ENCODE measurements at places on chromosomes 5 and 9.

- no peak for DNase-seq
Observed at GRCh38 chr9:36100532-36100931, 36.0 kb upstream of the GLIPR2 start.

GRCh38 chr9:90665072-90665471 lies 22.4 kb upstream of the DIRAS2 start:
- DNase-seq, result no peak

GRCh38 chr9:5043381-5043780 lies 58.3 kb downstream of the JAK2 start:
- no peak for DNase-seq

DNA sequence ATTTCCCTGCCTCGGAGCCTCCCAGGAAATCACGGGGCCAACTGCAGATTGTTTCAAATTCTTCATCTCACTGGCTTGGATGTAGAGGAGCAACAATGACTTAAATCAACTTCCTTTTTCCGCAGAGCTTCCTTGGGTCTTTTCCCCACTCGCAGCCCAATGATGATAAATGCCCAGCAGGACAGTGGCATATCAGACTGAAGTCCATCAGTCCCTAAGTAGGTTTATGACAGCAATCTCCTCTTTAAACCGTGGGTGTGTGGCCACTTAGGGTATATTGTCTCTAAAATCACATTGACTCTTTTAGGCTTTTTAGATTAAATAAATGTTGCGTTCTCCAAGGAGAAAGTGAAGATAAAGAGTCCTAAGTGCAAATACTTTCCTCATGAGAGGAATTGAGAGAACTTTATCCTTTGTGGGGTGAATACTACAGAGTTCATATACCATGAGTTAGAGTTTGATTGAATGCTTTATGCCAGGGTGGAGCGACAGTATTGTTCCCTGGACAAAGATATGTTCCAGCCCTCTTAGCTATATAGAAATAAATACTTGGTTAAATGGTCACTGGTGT lies 59.1 kb downstream of the IQGAP2 start:
- no peak for DNase-seq

- DNase-seq, result no peak
Observed at GRCh38 chr9:77511525-77511924, 136.6 kb downstream of the GNA14 start.

DNA sequence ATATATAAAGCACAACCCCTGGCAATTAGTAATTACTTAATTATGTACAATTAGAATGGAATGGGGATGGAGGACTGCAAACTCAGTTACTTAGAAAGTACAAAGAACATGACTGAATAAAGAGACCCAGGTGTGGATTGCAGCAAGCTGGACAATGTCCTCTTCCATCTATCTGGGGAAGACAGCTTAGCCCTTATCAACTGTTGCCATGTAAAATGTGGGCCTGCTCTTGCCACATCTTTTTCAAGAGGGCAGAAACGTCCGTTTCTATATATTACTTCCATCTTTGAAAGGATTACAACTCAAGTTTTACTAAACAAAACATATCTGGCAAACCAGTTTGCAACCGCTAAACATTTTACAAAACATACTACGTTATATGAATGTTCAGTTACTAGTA lies 26.2 kb downstream of the GOLPH3 start:
- no peak for DNase-seq

GRCh38 chr5:153459051-153459743 lies 31.3 kb upstream of the GRIA1 start:
- DNase-seq, result no peak

GRCh38 chr5:57435701-57436134 lies 46.9 kb downstream of the ACTBL2 start:
- DNase-seq, result no peak

- DNase-seq, result no peak
Observed at GRCh38 chr5:9066349-9066748, 479.5 kb downstream of the SEMA5A start.

- no peak for DNase-seq
Observed at GRCh38 chr5:677131-678101, 15.7 kb downstream of the TPPP start.

DNA sequence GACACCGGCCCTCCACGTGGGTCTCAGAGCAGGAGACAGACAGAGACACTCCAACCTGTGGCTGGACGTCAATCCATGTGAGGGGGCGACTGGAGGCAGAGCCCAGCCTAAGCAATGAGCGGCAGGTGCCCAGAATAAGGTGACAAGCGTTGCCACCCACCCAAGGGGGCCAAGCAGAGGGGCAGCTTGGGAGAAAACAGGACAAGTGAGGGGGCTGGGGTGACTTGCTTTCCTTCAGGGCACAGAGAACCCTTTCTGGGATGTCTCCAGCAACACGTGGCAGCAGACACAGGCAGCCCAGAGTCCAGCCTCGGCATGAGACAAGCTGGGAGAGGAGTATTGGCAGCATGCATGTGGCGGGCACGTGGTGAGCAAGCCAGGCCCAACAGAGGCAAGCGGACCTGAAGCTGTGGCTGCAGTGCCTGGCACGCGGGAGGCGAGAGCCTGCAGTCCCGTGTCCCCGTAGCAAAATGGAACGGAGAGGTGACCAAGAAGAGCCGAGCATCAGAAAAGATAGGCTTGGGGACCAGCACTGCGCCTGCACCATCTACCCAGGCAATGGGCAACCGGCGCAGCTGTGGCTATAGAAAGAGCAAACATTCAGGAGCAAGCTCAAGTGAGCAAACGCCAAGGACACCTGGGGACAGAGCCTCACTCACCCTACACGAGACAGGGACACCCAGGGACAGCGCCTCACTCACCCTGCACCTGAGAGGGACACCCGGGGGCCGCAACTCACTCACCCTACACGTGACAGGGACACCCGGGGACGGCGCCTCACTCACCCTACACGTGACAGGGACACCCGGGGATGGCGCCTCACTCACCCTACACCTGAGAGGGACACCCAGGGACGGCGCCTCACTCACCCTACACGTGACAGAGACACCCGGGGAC lies 6.2 kb downstream of the TERT start:
- DNase-seq, result no peak

GRCh38 chr5:116137544-116138378 lies 52.9 kb downstream of the COMMD10 start:
- no peak for DNase-seq

DNA sequence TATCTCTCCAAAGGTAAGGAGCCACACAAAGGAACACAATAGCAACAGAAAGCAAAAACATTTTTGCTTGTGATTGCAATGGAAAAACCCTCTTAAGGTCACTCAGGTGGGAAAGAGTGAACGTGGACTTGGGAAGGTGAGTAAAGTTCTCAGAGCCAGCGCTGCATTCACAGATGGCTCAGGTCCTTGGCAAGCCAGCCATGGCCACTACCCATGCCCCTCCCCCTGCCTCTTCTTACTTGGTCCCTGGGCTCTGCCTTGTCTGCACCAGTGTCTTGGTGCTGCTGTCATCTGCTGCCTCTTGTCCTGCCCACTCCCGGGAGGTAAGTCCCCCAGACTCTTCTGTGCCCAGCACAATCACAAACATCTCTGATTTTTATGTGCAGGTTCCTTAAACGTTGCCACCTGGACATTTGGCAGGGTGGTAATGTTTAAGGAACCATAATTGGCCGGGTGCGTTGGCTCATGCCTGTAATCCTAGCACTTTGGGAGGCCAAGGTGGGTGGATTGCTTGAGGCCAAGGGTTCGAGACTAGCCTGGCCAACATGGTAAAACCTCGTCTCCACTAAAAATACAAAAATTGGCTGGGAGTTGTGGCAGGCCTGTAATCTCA lies 74.6 kb downstream of the FEM1C start:
- DNase-seq, result no peak

- DNase-seq, result no peak
Observed at GRCh38 chr9:20904995-20905394, 126.4 kb downstream of the HACD4 start.

GRCh38 chr5:174239718-174240117 lies 194.2 kb downstream of the NSG2 start:
- DNase-seq, result no peak

DNA sequence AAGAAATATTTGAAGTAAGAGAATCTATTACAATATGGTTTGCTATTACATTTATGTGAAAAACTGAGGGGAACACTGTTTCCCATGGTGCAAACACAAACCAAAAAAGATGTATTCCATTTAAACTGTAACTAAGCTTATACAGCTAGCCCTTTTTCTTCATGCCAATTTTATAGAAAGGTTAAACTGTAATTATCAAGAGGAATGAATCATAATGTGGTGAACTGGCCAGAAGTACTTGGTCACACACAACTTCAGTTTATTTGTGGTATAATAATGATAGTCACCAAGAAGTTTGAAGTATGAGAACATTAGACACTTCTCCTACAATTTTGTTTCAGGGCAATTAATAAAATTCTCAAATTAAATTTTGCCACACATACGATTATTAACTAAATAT lies 177.9 kb downstream of the XRCC4 start:
- DNase-seq, result no peak

DNA sequence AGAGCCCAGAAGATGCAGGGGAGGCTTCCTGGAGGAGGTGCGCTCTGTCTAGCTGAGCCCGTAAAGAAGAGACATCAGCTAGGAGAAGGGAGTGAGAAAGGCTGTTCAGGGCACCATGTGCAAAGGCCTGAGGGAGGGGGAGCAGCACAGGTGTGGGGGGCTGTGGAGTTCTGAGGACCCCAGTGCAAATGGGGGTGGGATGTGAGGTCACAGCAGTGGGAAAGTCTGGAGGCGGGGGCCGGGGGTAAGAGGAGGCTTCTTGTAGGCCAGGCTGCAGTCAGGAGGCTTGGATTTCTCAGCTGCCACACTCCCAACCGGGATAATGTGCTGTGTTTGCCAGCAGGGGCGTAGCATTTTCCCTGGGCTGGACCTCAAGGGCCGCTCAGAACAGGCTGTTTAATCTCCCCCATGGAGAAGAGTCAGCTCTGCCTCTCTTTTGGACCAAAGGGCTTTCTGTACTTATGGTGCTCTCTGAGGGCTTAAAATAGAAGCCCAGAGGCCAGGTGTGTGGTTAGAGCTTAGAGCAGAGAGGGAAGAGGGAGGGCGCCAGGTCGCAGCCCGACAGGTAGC lies 5.7 kb downstream of the NEURL1B start:
- DNase-seq, result no peak

DNA sequence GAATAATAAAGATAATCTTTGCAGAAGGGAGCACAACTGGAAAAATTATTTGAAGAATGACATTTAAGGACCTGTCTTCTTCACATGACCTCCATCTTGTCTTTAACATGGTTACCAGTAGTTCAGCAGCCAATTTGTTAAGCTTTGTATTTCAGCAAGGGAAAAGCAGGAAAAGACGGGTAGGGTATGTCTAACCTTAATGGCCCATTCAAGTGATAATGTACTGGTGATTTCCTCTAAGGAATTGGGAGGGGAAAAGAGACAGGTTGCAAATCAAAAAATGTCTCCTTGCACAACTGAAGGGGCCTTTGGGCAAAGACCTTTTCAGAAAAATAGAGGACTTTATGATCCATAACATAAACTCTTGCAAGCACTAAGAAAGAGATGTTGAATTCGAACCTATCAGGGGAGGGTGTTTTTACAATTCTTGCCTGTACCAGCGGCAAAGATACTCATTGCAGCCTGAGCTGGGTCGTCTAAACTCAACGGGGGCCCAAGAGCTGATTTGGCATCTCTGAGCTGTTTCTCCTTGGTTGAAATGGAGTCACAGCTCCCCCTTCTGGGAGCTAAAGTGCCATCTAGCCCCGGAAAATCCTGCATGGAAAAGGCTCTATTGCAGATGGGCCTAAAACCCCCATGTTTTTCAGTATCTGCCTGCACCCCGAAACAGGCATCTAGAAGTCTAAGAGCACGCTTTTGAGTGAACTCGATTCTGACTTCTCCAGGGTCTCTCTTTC lies 3.8 kb downstream of the BRINP1 start:
- DNase-seq, result no peak

- DNase-seq, result no peak
Observed at GRCh38 chr5:68395926-68396511, 180.5 kb downstream of the PIK3R1 start.

DNA sequence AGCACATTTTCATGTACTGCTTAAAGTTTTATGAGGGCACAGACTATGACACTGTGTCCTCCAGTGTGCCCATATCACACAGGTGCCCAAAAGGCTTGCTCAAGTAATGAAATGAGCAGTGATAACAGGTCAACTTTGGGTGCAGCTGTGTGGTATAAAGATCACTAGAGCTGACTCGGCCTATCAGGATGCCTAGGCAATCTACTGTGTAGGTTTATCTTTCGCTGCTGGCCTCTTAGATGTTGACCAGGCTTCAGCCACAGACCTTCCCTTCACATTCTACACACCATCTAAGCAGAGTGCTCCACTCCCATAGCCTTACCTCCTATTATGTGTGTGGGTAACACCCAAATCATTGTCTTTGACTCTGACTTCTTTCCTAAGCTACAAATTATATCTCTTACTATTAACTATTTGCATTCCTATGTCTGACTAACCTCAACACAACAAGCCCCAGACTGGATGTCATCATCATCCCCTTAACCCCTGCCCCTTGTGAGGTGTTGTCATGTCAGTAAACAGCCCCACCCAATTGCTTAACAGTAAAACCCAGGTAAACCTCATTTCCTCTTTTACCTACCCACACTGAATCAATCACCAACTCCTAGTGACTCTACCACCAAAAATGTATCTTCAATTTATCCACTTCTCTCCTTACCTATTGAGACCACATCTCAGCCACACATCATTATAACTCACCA lies 2.5 kb downstream of the SREK1IP1 start:
- no peak for DNase-seq

DNA sequence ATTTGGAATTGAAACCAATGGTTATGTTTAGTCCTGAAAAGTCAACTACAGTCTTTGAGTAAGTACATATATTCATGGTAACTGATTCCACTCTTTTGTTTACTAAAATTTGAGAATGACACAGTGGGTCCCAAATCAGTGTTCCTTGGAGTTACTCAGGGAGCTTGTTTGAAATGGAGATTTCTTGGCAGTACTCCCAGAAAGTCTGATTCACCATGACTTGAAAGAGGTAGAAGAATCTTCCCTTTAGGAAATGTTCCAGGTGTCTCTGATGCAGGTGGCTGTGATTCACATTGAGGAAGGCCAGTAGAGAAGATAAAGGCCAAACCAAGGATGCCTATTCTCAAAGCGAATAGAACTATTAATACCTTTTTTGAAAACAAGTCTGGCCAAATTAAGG lies 1078.3 kb downstream of the CDH12 start:
- no peak for DNase-seq

DNA sequence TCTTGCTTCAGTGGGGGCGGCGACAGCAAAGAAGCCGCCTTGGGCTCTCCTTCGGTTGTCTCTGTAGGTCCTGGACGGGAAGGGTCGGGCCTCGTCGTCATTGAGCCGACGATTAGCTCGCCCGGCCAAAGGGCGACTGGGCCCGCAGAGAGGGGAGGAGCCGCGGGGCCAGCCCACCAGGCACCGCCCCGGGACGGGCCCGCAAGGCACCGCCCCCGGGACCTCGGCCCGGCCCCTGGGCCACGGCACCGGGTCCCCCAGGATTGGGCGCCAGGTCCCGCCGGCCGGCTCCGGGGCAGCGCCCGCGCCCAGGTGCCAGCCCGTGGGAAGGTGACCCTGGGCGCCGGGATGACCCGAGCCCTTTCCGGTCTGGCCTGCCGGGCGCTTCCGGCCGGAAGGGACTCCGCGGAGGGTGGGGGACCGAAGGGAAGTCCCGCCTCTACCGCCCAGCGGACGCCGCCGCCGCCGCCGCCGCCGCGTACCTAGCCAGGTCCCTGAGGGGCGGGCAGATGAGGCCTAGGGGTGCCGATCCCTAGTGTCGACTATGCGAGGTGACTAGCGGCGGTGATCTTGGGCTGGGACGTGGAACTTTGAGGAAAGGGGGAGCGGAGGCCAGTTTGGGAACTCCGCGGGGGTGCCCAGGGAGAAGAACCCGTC lies at the start of the genes GBA2 and RGP1:
TSS of gene GBA2 (minus strand) at position 371 of the 657 bp plus-strand sequence. CDS start 524 bp downstream, outside the sequence.
TSS of gene RGP1 (plus strand) at position 430 of the 657 bp plus-strand sequence. CDS start 469 bp downstream, outside the sequence.
- peak; percentile 69 for DNase-seq

- no peak for DNase-seq
Observed at GRCh38 chr5:157269165-157269671, 3.3 kb downstream of the CYFIP2 start.

Measured in activated CD8-positive, alpha-beta memory T cell treated with anti-CD3 and anti-CD28 coated beads, Interleukin-2, amount 50 U/mL, for 4 hours (primary cell).